ENCODE measurements at places on chromosomes 6 and 20.

DNA sequence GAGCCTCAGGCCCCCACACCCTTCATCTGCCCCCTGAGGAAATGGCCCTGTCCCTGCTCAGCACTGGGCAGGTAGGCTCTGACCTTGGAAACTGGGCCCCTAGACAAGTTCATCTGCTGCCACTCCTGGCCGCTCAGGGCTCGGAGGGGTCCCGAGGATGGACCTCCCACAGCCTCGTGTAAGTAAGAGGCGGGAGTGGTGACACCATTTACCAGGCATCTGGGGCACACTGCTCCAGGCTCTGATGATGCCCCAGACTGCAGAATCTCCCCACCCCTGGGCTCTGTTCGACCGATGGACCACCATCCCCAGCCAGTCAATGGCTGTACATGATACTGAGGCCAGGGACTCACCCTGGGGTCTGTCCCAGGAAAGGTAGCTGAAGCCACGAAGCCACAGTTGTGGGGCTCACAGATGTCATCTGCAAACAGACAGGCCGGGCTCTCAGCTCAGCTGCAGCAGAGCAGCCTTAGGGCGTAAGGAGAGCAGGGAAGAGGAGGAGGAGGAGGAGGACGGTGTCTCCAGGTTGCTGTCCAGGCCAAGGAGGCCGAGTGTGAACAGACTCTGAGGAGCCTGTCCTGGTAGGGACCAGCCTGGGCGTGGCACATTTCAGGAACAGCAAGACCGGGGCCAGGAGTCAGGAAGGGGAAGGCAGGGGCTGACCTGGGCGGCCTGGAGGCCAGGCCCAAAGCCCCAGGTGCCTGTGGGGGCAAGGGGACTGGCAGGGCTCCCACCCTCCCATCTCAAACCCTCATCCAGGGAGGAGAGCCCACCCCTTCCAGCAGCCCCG, 300.4 kb downstream of the TAF4 start:
- DNase-seq: no peak

- DNase-seq: no peak
Measured at GRCh38 chr6:167275436-167275835, 15.7 kb upstream of the UNC93A start.

DNA sequence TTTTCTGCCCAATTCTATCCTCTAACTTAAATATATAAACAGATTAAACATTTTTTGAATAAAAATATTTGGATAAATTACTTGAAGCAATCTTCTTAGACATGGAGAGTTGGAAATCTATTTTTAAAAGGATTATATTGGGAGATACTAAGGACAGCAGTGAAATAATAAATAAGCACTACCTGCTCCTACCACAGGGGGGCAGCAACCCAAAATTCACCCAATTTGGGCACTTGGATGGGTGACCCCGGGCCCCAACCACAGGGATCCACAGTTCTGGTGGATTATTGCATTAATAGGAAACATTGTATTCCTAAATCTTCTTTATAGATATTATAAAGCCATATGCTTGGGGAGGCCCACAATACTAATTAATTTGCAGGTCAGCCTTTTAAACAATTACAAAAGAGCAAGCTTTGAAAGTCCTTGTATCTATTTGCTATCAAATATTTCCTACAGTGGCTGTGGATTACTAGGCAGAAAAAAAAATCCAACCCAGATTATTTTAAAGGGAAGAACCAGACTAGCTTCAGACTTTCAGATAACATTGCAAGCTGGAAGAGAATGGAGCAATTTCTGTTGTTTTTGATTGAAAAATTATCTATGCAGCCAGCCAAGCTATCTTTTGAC, 66.4 kb upstream of the PDE10A start:
- DNase-seq: no peak

DNA sequence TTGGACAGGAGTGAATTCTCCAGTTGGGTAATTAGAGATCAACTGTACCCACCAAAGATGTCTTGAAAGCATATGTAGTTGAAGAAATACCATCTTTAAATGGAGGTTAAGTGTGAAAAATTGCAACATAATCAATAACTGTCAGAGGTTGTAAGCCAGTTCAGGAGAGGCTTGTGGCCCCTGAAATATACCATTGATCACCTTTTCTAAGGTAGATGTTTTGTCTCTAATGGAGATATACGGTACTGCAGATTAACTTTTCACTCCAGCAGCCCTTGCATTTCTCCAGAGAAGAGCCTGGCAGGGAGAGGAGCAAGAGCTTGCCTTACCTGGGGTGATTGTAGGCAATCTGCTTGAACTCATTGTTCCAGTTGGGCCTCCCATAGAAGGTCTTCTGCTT, 48.8 kb downstream of the NOX3 start:
- no peak for DNase-seq

- peak; percentile 71 for DNase-seq
Measured at GRCh38 chr6:87789198-87789899, 87.3 kb upstream of the AKIRIN2 start.

All from NCI-H2171 treated with DMSO at 0.1 percent for 48 hours (cell line).